ENCODE measurements at places on chromosomes 2 and 18. TPM values are rescaled to one million over a fixed set of nuclear protein-coding genes. Genes with fewer than 3 reads are reported as not detected.

GRCh38 chr18:33641141-33641540 lies 63.1 kb downstream of the ASXL3 start:
- DNase-seq, result no peak

GRCh38 chr2:181121996-181122395 lies 141.6 kb downstream of the UBE2E3 start:
- no peak for DNase-seq

GRCh38 chr2:189181706-189182105 lies 2.1 kb upstream of the COL5A2 start:
- DNase-seq, result no peak

Gene ROCK2
- polyA plus RNA-seq, result 7.1 TPM

Gene KLHL41
- polyA plus RNA-seq, result 0.09 TPM

GRCh38 chr2:168910330-168910729 lies 9.2 kb downstream of the G6PC2 start:
- no peak for DNase-seq

Gene NGEF
- polyA plus RNA-seq, result not detected

GRCh38 chr2:39849982-39850526 lies 71.0 kb upstream of the THUMPD2 start:
- DNase-seq, result no peak

Gene SP110
- polyA plus RNA-seq, result 115 TPM

Gene NPHP1
- polyA plus RNA-seq, result 0.49 TPM

DNA sequence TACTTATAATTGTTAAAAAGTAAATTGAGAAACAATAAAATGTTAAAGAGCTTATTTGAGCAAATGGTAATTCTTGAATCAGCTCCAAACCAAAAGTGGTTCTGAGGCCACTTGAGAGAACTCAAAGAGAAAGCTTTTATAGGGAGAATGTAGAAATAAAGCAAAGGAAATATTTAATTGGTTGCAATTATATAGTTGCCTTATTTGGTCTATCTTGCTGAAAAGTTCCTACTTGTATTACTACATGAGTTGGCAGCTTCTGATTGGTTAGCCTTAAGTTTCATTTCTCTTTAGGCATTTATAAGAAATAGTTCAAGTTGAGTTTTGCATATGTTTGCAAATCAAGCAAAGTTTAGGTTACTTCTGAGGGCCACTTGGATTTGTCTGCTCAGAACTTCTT lies 38.1 kb downstream of the SCN2A start:
- no peak for DNase-seq

DNA sequence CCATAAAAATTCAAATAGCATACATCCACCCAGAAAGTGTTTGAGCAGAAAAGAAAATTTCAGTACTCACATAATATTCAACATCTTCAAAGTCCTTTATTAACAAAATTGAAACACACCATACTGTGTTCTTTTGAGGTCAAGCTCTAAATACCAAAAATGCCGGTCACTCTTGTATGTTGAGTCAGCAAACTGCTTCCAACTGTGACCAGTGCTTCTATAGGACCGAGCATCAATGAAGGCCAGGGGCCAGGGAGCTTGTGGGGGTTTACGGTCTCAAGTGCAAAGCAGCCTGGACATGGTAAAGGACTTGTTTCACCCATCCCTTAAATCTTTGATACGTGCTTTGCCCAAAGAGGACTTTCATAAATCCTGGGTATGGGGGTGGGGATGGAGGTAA lies 112.7 kb upstream of the REV1 start:
- DNase-seq, result no peak

- no peak for DNase-seq
Measured at GRCh38 chr2:4891394-4891793, 800.8 kb upstream of the SOX11 start.

Gene SLC9A2
- polyA plus RNA-seq, result not detected

DNA sequence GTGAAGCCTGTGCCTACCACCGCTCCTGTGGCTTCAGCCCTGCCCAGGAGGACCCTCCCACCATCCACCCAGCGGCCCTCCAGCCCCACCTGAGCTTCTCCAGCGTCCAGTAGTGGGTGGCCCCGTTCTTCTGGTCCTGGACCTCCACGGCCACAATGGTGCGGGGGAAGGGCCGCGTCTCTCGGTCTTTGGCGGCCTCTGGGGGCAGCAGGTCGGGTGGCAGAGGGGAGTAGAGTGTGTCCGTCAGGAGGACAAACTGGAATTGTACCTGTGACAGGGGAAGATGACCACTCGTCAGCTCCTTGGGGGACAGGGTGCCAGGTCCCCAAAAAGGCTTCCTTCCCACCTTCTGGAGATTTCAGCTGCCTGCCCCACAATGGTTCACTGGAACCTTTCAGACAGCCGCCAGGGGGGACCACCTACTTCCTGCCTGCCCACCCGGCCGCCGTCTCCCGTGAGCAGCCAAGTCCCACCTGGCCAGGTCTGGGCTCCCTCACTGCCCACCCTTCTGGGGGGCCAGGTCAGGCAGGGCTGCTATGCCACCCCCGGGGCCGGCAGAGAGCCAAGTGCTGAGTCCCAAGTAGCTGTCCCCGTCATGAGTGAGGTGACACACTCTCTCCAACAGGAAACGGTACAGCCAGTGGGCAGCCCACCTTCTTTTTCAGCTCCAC lies 59.3 kb downstream of the KIF1A start:
- DNase-seq, result no peak

- DNase-seq, result no peak
Measured at GRCh38 chr2:190862571-190862991, 18.0 kb upstream of the GLS start.

Data from naive thymus-derived CD8-positive, alpha-beta T cell (primary cell).